ENCODE measurements at places on chromosomes 12 and 14. TPM values are rescaled to one million over a fixed set of nuclear protein-coding genes. Genes with fewer than 3 reads are reported as not detected.

GRIP1 gene
- not detected for total RNA-seq

USP30 gene
- 5.6 TPM for total RNA-seq

DNA sequence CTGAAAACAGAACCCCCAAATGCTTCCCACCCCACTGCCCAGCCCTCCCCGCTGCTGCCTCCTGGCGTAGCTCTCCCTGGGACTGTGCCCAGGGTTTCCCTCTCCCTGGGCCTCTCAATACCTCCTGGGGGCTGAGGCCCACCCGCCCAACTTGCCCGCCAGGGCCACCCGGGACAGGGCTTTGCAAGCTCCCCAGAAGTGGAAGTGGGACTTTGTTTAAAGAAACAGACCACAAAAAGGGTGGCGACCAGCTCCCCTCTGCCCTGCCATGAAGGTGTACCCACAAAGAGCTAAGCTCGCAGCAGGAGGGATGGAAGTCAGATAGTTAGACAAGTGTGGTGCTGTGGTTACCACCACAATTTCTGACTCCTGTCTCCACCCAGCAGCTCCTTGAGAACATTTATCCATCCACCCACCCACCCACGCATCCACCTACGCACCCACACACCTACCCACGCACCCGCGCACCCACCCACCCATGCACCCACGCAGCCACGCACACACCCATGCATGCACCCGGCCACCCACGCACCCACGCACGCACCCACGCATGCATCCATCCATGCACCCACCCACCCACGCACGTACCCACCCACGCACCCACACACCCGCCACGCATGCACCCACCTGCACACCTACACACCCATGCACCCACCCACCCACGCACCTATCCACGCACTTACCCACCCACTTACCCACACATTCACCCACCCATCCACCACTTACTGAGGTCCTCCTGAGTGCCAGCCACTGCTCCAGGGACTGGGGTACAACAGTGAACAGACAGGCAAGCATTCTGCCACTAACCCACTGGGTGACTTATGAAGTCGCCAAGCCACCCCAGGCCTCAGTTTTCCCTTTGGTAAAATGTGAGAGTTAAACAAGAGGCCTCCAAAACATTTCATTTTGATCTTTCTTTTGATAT is 127.3 kb downstream of the SCARB1 start:
- DNase-seq = no peak

DNA sequence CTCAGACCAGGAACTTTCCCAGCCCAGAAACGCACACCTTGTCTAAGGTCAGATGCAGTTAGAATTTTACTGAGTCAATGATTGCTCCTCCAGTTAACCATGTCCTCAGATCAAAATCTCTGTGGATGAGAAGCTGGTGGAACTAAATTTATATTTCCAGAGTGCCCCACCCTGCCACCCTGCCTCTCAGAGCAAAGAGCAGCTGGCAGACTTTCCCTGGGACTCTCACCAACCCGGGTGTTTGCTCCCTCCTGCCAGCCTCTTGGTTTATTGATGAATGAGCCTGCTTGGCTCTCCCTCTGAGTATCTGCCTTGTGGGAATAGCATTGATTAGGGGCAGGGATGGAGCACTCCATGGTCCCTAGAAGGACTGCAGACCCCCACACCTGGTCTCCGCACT is 5.9 kb upstream of the KRT1 start:
- no peak for DNase-seq

DNA sequence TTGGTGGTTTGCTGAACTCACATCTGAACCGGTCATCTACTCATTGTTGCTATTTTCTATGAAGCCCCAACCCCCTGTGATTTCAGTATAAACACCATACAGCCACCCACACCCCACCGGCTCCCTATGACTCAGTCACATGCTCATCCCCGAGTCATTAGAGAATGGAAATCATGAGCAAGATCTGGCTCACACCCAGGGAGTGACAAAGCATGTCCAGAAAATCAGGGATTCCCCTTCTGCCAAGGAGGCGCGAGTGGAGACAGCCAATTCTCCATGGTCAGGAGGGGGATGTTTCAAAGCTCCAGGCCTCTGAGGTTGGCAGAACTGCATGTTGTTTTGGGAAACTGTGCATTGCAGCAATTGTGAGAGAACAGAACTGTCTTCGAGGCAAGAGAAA is 657.5 kb upstream of the TBX3 start:
- peak; percentile 29 for DNase-seq

GRCh38 chr14:22602862-22603261 is 4.8 kb downstream of the ABHD4 start:
- no peak for DNase-seq

TSPAN19 gene
- 0.07 TPM for total RNA-seq

NANOG gene
- total RNA-seq = not detected

DNA sequence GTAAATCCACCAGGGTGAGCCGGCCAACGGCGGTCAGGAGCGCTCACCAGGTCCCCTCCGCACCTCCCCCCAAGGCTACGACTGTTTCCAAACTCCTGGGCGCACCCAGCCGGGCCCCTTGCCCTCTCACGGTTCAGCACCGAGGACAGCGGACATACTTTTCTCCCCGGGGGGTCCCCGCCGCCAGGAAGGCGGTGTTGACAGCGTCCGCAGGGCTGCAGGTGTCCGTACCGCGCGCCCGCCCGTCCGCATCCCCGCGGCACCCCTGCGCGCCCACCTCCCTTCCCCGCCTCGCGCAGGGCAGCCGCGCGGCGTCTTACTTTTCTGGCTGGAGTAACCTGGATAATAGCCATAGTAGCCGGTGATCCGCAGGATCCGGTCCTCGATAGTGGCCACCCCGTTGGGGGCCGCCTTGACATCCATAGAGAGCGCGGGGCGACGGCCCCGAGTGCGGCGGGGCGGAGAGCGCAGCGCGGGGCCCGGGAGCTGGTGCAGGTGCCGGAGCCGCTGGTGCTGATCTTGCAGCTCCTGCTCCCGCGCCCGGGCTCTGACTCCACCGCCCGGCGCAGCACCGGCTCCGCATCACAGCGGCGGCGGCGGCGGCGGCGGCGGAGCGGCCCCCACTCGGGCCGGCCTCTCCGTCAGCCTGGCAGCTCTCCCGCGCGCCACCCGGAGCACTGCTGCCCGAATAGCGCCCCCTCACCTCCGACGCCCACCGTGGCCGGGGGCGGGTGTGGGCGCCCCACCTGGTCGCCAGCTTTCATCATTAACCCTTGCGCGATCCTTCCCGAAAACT is at the start of gene SLC35F4:
SLC35F4 (minus strand) TSS at position 690 of the 796 bp plus-strand sequence.
- DNase-seq = no peak

- DNase-seq = no peak
Observed at GRCh38 chr14:90381011-90381786, 15.6 kb upstream of the CALM1 start.

DNA sequence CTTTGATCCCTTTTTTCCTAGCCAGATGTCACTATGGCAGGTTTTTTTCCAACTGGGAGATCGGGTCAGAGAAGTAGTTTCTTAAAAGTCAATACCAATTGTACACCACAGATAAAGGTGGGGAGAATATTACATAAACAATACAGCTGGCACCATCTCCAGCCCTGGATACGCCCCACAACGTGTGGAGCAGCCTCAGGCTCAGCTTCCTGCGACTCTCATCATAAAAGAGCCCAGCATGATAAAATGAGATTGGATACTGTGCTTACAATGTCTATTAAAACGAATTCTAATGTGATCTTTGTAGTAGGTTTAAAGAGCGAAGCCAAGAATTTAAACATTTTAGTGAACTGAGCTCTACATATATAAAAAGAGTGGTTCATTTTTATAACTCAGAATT is 21.5 kb downstream of the EFCAB11 start:
- DNase-seq = no peak

- no peak for DNase-seq
Observed at GRCh38 chr12:27900920-27901879, 71.3 kb downstream of the PTHLH start.

KRT80 gene
- 2.0 TPM for total RNA-seq

HOXC4 gene
- not detected for total RNA-seq

- DNase-seq = no peak
Observed at GRCh38 chr12:6277982-6278438, 32.5 kb upstream of the PLEKHG6 start.

GRCh38 chr14:72643317-72643801 is 250.5 kb downstream of the DPF3 start:
- DNase-seq = peak; percentile 91

GRCh38 chr14:86798330-86798729 is 1194.7 kb downstream of the GALC start:
- DNase-seq = no peak

NXPH4 gene
- 0.13 TPM for total RNA-seq

- DNase-seq = no peak
Observed at GRCh38 chr12:56253091-56253490, 5.1 kb downstream of the ANKRD52 start.

- peak; percentile 26 for DNase-seq
Observed at GRCh38 chr12:51531978-51532497, 59.0 kb upstream of the SCN8A start.
